NCI-H1092 (cell line): ENCODE measurements at places on chromosomes 12 and 14.

GRCh38 chr12:107267604-107268003, 174.3 kb upstream of the CRY1 start:
- DNase-seq: no peak

GRCh38 chr12:50960130-50960529, 7.8 kb downstream of the HIGD1C start:
- DNase-seq: no peak

DNA sequence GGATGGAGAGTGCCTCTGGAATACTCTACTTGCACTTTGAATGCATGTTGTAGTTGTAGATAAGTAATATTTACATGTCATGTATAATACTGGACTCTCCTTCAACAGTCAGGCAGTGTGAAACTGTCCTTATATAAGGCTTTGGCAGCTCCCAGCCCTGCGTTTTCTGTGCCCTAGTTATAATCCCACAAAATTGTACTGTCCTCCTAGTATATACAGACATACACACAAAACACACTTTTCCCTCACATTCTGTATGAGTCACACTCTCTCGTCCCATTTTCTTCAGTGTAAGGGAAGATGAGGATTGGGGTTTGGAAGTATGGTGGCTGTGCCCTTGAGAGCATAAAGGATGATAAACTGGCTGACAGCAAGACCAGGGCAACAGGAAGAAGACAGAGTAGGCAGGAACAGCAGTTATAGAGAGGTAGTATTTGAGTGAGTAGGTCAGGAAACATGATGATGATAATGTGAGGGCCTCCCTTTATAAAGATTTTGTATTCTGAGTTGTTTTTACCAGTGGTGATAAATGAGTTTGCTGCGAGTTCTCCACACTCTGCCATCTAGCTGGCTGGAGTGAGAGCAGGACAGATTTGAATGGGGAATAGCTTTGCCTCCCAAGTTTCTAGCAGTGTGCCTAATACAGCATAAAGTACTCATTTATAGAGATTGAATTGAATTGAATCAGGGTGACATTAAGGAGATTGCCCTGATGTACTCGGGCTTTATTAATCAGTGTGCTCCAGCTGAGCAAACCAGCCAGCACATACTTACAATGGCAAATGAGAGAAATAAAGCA, 5.0 kb downstream of the CREBL2 start:
- DNase-seq: no peak

DNA sequence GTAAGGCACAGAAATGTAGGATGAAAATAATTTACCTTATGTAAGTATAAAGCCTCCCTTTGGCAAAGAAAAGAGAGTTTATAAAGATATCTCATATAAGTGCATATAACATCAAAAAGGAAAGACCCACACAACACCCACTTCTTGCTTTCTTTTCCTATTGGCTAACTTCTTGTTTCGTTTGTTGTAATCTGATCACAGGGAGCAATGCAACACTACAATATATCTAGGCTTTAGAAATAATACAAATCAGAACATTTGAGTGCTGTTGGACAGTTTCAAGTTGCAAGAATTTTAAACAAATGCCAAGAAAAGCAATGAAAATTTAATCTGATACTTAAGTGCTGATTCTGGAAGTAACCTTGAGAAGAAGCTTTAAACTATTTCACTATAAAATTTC, 1.3 kb downstream of the FGD6 start:
- no peak for DNase-seq

DNA sequence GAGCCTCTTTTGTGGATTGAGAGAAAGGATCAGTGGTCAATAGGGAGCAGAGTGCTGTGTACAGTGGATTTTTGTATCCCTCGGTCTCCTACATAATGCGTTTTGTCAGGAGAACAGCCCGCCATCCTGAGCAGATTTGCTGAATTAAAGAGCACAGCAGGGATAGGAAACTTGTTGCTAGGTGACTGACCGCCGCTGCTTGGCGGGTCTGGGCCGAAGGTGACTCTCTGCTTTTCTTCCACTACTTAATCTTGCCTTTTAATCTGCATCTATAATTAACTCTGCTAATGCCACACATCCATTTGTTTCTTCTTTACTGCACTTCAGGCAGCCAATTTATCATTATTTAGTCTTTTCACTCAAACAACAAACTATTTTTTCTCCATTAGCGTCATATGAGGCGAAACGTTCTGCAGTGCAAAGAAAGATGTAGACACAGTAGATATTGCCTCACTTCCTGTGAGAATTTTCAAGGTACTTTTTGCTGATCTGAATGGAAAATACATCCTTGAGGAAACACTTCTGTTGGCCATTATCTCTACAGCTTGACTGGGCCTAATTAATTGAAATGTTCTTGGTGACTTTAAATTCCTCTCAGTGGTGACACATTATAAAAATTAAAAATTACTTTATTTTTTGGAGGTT, 108.0 kb downstream of the PPM1A start:
- DNase-seq: peak; percentile 74

DNA sequence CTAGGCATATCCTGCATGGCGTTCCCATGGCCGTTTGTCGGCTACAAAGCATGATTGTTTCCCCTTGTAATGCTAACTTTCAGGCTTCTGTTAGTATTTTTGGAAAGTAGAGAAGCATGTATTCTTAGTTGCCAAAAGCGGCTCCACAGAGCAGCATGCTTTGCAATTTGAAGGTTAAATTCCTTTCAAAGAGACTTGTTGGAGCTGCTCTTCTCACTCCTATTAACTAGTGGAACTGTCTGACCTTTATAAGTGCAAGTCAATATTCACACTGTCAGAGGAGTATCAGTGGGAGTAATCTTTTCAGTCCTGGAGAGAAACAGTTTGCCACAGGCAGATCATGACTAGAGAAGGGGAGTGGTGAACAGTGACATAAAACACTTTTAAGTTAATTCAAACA, 656.1 kb upstream of the NOVA1 start:
- DNase-seq: no peak

DNA sequence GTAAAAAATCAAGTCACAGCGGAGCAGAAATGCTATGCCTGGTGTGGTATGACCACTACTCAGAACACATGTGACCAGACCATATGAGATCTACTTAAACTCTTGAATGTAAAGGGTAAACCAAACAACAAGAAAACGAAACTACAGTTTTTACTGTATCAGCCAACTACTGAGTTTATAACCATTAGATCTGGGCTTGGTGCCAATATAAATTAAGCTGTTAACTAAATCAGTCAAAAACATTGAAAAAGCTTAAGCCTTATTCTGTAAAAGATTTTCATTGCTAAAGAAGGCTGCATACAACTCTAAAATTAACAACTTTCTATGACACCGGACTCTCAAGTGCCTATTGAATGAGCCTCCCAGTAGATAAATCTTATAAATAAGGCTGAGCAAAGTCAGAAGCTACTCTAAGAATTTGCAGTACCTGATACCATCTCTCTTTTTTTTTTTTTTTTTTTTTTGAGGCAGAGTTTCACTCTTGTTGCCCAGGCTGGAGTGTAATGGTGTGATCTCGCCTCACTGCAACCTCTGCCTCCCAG, 35.4 kb downstream of the SPTLC2 start:
- DNase-seq: no peak

GRCh38 chr12:79451365-79451764, 239.4 kb downstream of the PAWR start:
- no peak for DNase-seq

DNA sequence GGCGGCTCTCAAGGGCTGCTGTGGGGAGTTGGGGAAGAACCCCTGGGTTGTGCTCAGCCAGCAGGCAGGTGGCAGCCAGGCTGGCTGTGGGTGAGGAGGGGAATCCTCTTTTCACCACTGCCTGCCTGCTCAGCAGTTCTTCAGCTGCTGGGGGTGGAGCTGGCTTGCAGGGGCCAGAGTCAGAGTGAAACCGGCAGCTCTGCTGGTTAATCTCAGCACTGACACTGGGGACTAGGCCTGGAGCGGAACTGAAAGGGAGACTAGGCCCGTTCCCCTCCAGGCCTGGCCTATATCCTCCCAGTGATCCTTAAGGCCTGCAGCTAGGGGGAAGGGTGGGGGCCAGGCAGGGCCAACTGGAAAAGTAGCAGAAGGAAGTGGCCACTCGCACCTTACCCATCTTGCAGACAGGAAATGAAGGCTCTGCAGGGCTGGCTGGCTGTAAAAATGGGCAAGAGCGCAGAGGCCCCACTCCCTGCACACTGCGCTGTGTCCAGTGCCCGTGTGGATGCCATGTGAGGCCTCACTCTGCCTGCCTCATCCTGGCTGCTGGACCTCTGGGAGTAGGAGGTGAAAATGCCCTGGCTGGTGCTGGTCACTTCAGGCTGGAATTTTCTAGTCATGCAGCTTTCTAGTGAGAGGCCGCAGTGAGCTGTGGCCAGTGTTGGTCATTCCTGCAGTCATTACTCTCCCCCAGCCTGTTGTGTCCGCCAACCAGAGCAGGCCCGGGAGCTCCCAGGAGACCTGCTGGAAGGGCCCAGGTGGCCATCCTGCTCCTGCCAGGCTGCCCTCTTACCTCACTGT, 39.4 kb downstream of the SH2B3 start:
- DNase-seq: no peak

DNA sequence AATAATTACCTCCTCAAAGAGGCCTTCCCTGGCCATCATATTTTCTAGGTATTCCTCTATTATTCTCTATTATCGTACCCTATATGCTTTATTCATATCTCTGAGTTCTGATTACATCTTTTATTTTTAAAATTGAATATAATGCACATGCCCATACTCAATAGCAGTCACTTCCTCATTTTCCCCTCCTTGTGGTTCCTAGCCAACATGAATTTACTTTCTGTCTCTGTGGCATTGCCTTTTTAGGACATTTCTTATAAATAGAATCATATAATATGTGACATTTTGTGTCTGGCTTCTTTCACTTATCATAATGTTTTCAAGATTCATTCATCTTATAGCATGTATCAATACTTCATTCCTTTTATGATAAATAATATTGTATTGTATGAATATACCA, 74.4 kb upstream of the TRHDE start:
- no peak for DNase-seq

GRCh38 chr12:22803725-22804124, 178.8 kb downstream of the ETNK1 start:
- no peak for DNase-seq

DNA sequence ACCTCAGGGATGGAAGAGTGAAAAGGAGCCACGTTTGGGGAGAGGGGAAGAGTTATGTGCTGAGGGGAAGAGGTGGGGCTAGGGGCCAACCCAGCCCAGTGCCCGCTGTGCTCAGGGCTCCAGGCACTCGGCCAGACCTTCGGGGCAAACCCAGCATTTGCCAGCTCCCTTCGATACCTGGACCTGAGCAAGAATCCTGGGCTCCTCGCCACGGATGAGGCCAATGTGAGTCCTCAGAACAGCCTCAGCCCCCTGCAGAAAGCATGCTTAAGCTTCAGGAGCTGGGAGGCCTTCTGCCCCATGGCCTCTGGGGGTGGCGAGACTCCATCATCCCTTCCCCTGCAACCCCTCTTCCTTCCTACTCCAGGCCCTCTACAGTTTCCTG, 5.0 kb downstream of the CARMIL3 start:
- no peak for DNase-seq

- no peak for DNase-seq
These were observed 77.9 kb downstream of the SPATA7 start for GRCh38 chr14:88463318-88463717.

GRCh38 chr14:101426466-101426865, 134.8 kb upstream of the DIO3 start:
- DNase-seq: no peak

DNA sequence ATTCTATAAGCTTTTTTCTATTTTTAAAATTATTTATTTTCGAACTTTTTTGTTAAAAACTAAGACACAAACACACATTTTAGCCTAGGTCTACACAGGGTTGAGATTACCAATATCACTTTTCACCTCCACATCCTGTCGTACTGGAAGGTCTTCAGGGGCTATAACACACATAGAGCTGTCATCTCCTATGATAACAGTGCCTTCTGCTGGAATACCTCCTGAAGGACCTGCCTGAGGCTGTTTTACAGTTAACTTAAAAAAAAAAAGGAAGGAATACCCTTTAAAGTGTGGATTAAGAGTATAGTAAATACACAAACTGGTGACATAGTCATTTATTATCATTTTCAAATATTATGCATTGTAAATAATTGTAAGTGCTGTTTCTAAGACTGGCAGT, 43.0 kb downstream of the RASSF8 start:
- no peak for DNase-seq

DNA sequence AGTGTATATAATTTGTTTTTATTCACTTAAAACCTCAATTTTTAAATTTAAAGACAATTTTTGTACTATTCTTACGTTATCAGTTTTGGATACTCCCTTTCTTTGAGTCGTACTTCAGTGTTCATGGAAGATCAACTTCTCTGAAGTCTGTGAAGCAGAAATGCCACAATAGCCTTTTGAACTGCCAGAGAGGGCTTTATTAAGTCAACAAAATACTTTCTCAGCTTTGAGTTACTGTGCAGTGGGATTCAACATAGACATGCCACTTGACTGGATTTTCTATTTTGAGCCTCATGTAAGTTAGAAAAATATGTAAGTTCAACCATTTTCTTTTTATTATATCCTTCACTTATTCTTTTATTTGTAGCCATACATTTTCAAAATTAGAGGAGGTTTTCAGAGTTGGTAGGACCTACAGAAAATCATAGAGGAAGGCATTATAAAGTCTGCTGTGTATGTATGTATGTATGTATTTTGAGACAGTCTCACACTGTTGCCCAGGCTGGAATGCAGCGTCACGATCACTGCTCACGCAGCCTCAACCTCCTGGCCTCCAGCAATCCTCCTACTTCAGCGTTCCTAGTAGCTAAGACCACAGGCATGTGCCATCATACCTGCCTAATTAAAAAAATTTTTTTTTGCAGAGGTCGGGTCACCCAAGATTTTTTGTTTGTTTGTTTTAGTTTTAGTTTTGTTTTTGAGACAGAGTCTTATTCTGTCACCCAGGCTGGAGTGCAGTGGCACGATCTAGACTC, 31.3 kb upstream of the BCAT1 start:
- no peak for DNase-seq

DNA sequence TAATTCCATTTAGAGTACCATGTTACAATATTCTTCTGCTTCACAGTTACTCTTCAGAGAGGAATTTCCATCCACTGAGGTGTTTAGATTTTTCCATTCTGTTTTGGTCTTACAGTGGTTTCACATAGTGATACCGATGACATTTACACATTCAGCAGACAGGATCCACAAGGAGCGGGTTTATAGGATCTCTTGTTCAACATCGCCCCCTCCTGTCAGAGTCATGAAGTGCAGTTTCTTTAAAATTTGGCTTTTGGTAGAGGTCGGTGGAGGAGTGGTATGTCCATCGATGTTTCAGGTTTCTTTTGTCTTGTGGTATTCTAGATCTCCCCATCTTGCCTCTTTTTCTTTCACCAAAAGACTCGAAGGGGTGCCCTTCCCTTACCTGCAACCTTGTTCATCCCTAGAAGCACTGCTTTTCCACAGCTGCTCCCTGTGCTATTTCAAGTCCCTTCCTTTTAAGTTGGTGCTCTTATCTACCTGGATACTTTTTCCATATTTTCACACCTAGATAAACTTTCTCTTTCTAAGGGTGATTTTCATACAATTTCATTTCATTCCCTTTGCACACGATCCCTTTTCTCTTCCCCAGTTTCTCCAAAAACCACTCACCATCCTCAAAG, 181.3 kb downstream of the ITPR2 start:
- no peak for DNase-seq

DNA sequence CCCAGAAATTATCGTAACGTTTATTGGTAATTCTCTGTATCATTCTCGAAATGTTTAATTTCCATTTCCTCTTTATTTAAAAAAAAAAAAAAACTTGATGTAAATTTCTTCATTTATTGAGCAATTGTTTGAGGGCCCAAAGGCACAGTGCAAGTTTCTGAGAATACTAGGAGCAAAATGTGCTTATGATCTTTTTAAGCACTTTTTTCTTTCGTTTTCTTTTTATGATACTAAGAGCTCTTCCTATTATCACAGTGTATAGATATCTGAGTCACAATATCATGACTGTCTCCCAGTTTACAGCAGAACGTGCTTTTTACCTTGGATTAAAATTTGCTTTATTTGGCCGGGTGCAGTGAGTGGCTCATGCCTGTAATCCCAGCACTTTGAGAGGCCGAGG, 5.6 kb downstream of the ATP2A2 start:
- DNase-seq: no peak
